ENCODE measurements at places on chromosomes 12 and 14. TPM values are rescaled to one million over a fixed set of nuclear protein-coding genes. Genes with fewer than 3 reads are reported as not detected.

Gene ASCL1
- total RNA-seq, result not detected

Gene MAP3K9
- total RNA-seq, result 9.8 TPM

Gene NELL2
- total RNA-seq, result 32.0 TPM

Gene ABCC9
- 10.5 TPM for total RNA-seq

Gene SRRM4
- not detected for total RNA-seq

Gene SERPINA9
- total RNA-seq, result not detected

Gene ANO4
- 0.78 TPM for total RNA-seq

Gene KRT83
- 0.22 TPM for total RNA-seq

Gene OR6J1
- not detected for total RNA-seq

- DNase-seq, result no peak
- H3K27me3 ChIP-seq, result no peaks in the 10 kb centered on the region
- peak overlapping the region; percentile 87 for H3K27ac ChIP-seq
- H3K36me3 ChIP-seq, result peaks cover 7% of the 10 kb centered on the region
- H3K4me1 ChIP-seq, result peaks cover 52% of the 10 kb centered on the region
Observed at GRCh38 chr14:22978981-22979671, 3.2 kb downstream of the AJUBA start.

DNA sequence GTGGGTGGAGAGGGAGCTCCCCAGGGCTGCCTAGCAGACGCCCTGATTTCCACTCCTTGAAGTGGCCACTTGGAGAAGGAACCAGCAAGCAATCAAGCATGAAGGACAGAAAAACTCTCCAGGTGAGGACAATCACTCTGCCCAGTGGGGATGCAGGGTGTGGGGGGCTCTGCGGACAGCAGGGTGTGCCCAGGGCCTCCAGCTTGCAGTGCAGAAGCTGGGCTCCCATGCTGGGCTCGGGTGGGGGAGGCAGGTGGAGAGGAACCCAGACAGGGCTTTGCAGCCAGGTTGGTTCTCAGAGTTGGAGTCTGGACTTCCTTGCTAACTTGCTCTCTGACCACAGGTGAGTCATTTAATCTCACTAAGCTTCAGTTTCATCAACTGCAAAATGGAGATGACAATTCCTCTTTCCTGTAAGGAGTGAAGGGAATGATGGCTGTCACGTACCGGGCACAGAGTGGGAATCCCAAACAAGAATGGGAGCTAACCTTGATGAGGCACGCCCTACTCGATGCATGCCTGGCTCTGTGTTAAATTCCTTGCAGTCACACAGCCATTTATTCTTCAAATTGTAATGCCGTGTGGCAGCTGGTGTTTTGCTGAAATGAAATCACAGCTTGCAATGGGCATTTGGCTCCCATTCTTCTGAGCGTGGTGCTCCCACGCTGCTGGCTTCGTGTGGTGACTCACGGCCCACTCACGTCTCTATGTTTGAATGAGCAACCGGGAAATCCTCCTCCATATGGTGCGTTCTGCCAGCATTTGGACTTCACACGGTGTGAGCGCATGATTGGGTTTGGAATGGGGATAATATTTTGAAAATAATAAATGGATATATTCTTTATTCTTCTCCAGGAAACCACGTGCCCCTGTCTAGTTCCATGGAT is 75.2 kb downstream of the PRIMA1 start:
- no peak overlapping the region for H3K4me3 ChIP-seq
- peak overlapping the region; percentile 80 for H3K27ac ChIP-seq
- DNase-seq, result peak; percentile 79
- H3K27me3 ChIP-seq, result no peaks in the 10 kb centered on the region

DNA sequence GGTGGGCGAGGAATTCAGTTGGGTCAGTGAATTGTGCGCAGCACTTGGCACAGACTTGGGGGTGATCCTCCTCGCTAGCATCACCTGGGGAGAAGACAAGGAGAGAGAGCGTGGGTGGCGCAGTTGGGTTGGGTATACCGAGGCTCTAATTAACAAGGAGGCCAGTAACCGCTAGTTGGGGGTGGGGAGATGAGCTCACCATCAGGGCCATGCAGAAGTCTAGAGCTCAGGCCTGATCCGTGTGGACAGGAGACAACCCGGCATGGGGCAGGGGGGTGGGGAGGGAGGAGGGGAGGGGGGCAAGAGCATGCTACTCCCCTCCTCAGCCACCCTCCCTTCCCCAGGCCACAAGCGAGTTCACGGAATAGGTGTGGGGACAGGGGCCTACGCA is 580 bp downstream of the SALL2 start:
- H3K36me3 ChIP-seq, result no peaks in the 10 kb centered on the region
- H3K4me1 ChIP-seq, result peaks cover 25% of the 10 kb centered on the region
- peak; percentile 38 for DNase-seq

DNA sequence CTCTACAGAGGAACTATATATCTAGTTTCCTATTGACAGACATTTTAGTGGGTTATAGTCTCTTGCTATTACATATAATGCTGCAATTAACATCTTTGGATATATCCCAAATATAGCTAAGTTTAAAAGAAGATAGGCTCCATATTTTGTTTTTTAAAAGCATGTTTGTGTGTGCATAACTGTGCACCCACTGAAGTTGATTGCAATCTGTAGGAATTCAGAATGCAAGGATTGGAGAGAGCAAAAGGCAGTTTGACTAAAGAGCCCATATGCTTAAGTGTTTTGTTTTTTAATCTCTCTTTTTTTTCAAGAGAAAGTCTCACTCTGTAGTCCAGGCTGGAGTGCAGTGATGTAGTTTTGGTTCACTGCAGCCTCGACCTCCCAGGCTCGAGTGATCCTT is 9.4 kb upstream of the ABCD4 start:
- H3K4me3 ChIP-seq, result no peak overlapping the region
- no peaks in the 10 kb centered on the region for H3K4me1 ChIP-seq
- DNase-seq, result no peak
- no peak overlapping the region for H3K27ac ChIP-seq
- no peaks in the 10 kb centered on the region for H3K27me3 ChIP-seq

GRCh38 chr12:1505576-1505975 is 88.8 kb downstream of the FBXL14 start:
- no peaks in the 10 kb centered on the region for H3K36me3 ChIP-seq
- no peak for DNase-seq
- H3K27me3 ChIP-seq, result no peaks in the 10 kb centered on the region
- no peaks in the 10 kb centered on the region for H3K4me1 ChIP-seq
- no peak overlapping the region for H3K27ac ChIP-seq

- no peak overlapping the region for H3K27ac ChIP-seq
- H3K4me3 ChIP-seq, result no peak overlapping the region
- H3K27me3 ChIP-seq, result no peaks in the 10 kb centered on the region
Observed at GRCh38 chr12:127928615-127929571, 338.1 kb upstream of the TMEM132C start.

DNA sequence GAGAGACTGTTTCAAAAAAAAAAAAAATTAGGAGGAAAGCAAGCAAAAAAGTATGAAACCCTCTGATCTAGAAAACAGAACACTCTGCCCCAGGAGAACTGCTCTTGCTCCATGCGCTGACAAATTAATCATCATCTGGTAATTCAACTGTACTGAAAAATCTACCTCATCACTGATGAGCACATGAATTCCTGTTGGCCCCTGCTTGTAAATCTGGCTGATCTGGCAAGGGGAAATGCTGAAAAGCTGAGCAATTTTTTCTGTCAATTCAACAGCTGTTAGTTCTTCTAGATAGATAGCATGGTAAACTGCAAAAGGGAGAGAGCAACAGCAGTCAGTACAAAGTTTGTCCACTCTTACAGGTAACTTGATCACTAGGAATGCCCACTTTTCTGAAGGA is 15.2 kb upstream of the CSRNP2 start:
- H3K4me1 ChIP-seq, result no peaks in the 10 kb centered on the region
- no peak overlapping the region for H3K27ac ChIP-seq
- H3K4me3 ChIP-seq, result no peak overlapping the region
- DNase-seq, result no peak
- no peaks in the 10 kb centered on the region for H3K27me3 ChIP-seq

DNA sequence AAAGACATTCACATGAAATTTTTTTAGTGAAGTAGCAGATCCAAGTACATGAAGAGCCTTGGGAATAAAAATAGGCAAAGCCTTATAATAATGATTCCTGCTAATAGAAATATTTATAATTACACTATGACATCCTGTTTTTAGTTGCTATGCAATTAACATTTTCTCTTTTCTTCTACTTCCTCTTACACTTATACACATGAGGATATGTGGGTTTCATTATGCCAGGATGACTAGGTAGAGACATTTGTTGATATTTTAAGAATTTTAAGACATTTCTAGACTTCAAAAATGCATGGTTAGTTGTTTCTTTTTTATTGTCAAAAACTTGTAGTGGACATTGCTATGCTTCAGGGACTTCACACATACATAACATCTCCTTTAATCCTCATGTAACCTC is 326.8 kb downstream of the SYT1 start:
- no peak for DNase-seq
- H3K4me1 ChIP-seq, result no peaks in the 10 kb centered on the region
- H3K36me3 ChIP-seq, result no peaks in the 10 kb centered on the region
- H3K27ac ChIP-seq, result no peak overlapping the region
- no peak overlapping the region for H3K4me3 ChIP-seq
- H3K27me3 ChIP-seq, result no peaks in the 10 kb centered on the region

GRCh38 chr12:105343836-105344235 is 13.3 kb downstream of the C12orf75 start:
- H3K27me3 ChIP-seq, result no peaks in the 10 kb centered on the region
- DNase-seq, result no peak
- H3K4me3 ChIP-seq, result no peak overlapping the region
- no peaks in the 10 kb centered on the region for H3K4me1 ChIP-seq
- H3K36me3 ChIP-seq, result no peaks in the 10 kb centered on the region

DNA sequence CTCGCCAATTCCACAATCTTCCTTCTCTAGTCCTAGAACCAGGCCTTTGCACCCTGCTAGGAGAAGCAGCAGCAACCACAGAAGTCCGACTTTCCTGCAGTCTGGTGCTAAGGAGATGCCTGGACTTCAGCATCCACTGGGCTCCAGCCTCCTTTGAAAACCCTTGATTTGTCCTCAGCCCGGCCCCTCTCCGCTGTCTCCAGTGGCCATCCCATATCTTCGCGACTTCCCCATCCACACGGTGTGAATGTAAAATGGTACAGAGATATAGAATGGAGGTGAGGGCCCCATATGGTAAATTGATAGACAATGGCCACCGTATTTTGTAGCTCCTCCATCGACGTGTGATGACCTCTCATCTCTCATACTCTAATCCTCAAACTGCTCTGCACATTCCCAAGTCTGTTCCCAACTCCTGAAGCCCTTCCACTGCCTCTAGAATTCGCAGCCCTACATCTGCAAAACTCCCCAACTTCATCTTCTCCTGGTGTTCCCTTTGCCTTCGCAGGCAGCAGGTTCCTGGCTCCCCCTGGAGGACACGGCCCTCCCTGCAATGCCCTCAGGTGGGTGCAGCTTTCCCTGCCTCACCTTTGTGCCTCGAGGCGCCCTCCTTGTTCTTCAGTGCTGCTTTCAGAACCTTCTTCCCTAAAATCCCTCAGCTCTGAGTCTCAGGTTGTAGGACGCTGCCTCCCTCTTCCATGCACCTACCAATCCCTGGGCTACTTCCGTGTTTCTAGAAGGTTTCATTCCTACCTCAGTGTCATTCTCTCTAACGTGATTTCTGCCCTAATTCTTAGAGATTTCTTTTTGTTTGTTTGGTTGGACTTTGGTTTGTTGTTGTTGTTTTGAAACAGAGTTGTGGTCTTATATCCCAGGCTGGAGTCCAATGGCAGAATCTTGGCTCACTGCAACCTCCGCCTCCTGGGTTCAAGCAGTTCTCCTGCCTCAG is 36.7 kb downstream of the TMBIM6 start:
- H3K4me1 ChIP-seq, result no peaks in the 10 kb centered on the region
- H3K36me3 ChIP-seq, result no peaks in the 10 kb centered on the region
- no peak overlapping the region for H3K27ac ChIP-seq
- no peaks in the 10 kb centered on the region for H3K27me3 ChIP-seq
- no peak overlapping the region for H3K4me3 ChIP-seq

DNA sequence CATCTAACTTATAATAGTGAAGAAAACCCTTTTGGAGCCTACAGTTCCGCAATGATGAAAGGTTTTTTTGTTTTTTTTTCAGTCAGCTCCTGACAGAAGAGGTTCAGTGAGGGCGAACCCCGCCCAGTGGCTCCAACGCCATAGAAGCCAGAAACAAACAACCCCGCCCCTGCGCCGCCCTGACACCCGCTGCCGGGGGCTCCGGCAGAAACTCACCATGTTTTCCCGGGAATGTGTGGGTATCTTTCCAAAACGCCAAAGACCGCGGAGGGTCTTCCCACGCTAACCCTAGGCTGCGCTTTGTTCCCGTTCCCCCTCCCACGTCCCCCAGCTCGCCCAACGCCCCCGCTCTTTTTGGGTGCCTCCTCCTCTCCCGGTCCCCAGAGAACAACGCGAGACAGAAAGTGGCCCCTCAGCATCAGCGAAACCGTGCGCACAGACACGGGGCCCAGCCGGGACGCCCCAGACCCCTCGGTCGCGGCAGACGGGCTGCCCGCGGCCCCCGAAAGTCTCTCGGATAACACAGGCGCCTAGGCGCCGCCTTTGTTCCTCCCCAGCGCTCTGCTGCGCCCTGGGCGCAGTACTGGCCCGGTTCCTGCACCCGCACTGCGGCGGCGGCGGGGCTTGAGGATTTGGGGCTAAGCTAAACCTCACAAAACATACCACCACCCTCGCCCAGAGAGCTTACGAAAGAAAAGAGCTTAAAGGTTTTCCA is 522 bp downstream of the TUBA1A start:
- no peaks in the 10 kb centered on the region for H3K27me3 ChIP-seq
- no peaks in the 10 kb centered on the region for H3K36me3 ChIP-seq
- no peaks in the 10 kb centered on the region for H3K4me1 ChIP-seq
- H3K27ac ChIP-seq, result peak overlapping the region; percentile 95
- peak overlapping the region; percentile 82 for H3K4me3 ChIP-seq

- H3K4me1 ChIP-seq, result peaks cover 26% of the 10 kb centered on the region
- DNase-seq, result no peak
- H3K27ac ChIP-seq, result peak overlapping the region; percentile 71
- no peak overlapping the region for H3K4me3 ChIP-seq
- peaks cover 33% of the 10 kb centered on the region for H3K36me3 ChIP-seq
Observed at GRCh38 chr12:53062011-53062961, 12.4 kb downstream of the TNS2 start.

DNA sequence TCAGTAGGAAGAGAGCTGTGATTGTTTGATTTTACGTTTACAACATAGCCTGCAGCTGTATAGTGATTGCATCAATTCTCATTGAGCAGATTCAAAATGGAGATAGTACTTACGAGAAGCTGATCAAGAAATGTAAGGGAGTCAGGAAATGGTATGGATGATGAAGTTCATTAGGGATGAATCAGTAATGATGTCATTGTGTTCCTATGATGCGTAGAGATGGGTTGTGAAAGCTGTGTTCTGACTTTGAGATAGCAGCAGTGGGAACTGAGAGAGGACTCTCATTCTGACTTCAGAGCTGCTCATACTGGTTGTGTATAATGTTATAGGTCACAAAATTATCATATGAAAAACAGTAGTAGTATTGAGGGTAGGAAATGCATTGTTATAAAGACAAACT is 44.0 kb downstream of the TTLL5 start:
- no peaks in the 10 kb centered on the region for H3K27me3 ChIP-seq
- H3K27ac ChIP-seq, result no peak overlapping the region
- DNase-seq, result no peak
- H3K4me1 ChIP-seq, result no peaks in the 10 kb centered on the region
- no peaks in the 10 kb centered on the region for H3K36me3 ChIP-seq

Data from thyroid gland (tissue), 4 donors.